ENCODE measurements at places on chromosomes 4 and X. TPM values are rescaled to one million over a fixed set of nuclear protein-coding genes. Genes with fewer than 3 reads are reported as not detected.

HCCS gene
- total RNA-seq, result 23.3 TPM

UCP1 gene
- total RNA-seq, result not detected

HSD17B13 gene
- total RNA-seq, result 0.30 TPM

SLC10A4 gene
- total RNA-seq, result not detected

PCSK1N gene
- total RNA-seq, result 1.1 TPM

NIPAL1 gene
- total RNA-seq, result 2.7 TPM

RTL9 gene
- 0.37 TPM for total RNA-seq
